Activated CD4-positive, alpha-beta T cell treated with anti-CD3 and anti-CD28 coated beads for 24 hours (primary cell): ENCODE measurements at places on chromosomes 3 and 15.

- DNase-seq, result no peak
Measured at GRCh38 chr15:32956006-32956405, 238.2 kb downstream of the GREM1 start.

DNA sequence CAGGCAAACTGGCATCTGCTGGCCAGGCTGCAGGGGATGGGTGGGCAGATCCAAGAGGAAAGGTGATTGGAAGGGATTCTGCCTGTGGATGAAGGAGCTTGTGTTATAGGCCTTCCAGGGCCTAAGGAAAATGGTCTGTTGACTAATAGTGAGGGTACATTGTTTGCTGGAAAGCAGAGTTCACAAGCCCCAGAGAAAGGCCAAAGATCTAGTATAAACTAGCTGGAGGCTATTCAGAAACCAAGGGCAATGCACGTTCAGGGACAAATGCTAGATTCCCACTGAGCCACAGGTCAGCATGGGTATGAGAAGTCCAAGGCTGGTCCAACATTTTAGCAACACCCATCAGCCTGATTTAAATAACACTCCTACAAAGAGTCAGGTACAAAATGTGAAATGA lies 74.7 kb downstream of the FBN1 start:
- no peak for DNase-seq

DNA sequence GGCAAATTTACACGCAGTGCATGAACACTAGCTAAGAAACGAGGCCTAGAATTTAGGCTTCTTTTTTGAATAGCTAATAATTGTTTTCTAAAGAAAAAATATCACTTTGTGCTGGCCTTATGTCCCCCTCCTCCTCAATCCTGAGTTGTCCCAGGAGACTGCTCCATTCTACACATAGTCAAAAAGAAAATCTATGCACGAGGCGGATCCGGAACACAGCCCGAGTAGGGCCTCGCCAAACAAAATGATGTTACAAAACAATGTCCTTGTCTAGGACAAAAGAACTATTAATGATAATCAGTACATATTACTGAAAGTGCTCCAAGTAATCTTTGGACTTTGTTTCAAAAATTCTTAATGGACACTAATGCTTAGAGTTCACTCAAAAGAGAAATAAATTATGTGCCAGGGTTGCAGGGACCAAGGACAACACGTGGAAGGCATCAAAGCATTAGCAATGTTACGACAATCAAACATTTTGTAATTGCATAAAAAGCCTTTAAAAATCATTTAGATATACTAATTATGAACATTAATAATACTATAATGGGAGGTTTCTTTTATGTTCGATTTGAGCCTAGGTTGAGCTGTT lies 206.5 kb upstream of the ICE2 start:
- DNase-seq, result no peak

DNA sequence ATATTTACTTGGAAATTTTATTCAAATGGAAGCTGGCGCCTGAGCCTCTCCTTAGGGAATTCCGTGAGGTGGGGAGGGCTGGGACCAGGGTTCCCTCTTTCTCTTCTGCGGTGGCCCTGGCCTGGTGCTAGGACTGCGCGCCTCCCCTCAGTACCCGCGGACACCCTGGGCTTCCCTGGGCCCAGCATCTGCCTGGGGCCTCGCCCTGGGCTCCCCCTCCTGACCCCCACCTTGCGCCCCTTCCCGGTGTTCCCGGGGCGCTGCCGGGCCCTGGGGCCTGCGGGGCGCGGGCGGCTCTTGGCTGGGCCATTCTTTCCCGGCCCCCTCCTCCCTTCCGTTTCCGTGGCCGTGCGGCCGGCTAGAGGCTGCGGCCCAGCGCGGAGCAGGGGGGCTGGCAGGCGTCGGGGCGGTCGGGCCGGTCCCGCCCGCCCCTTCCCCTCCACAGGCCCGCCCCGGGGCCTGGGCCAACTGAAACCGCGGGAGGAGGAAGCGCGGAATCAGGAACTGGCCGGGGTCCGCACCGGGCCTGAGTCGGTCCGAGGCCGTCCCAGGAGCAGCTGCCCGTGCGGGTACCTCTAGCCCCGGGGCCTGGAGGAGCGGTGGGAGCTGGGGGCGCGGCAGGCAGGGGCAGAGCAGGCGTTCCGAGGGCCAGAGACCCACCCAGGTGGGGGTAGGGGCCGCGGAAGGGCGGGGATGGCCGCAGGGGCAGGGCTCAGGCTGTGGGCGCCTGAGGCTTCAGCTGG lies at the start of gene FES:
Gene FES, plus strand, starts transcription at position 529 of the 743 bp plus-strand sequence. CDS start 542 bp downstream, outside the sequence.
- DNase-seq, result no peak

GRCh38 chr15:82880704-82881103 lies 71.3 kb downstream of the WHAMM start:
- no peak for DNase-seq

GRCh38 chr3:115687721-115688120 lies 64.4 kb downstream of the GAP43 start:
- no peak for DNase-seq
